ENCODE measurements at places on chromosomes 16 and 17.

DNA sequence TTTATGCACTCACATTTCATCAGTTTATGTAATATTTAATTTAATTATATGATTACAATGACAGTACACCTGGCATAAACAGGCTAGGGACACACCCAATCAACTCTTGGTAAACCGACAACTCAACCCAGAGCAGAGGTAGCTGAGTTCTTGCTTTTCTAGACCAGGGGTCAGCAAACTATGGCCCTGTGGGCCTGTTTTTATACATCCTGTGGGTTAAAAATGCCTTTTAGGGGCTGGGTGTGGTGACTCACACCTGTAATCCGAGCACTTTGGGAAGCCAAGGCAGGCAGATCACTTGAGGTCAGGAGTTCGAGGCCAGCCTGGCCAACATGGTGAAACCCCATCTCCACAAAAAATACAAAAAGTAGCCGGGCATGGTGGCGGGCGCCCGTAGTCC is 99.2 kb upstream of the TMEM97 start:
- DNase-seq, result no peak

- no peak for DNase-seq
Measured at GRCh38 chr16:51405361-51405760, 254.3 kb upstream of the SALL1 start.

GRCh38 chr17:20210614-20211013 is 201.5 kb downstream of the SPECC1 start:
- DNase-seq, result no peak

DNA sequence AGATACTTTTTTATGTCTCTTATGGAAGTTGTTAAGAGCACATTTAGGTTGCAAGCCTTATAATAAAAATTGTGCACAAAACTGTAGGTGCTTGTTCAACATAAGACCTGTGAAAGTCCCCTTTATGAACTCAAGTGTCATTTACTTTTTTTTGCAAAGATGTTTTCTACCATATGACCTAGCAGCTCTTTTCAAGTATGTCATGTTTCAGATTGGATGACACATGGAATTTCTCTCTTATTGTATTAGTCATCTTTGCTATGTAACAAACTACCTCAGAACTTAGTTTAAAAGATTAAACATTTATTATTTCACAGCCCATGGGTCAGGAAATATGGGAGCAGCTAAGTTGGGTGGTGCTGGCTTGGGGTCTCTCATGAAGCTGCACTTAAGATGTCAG is 57.9 kb downstream of the PHKB start:
- no peak for DNase-seq

DNA sequence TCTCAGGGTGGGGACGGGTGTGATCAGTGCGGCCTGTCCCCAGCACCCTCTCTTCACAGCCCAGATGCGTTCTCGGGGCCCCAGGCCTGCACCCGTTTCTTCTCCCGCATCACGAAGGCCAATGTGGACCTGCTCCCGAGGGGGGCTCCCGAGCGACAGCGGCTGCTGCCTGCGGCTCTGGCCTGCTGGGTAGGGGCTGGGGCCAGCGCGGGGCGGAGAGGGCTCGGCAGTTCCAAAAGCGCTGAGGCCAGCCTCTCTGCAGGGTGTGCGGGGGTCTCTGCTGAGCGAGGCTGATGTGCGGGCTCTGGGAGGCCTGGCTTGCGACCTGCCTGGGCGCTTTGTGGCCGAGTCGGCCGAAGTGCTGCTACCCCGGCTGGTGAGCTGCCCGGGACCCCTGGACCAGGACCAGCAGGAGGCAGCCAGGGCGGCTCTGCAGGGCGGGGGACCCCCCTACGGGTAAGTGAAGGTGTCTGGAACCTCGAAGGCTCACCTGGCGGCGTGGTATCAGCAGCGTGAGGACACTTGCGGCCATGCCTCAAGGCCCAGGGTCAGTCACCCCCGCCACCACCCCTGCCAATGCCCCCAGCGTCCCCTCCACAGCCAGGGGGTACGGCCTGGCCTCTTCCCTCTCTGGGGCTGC is 4.4 kb downstream of the MSLN start:
- DNase-seq, result no peak

GRCh38 chr17:41559548-41559947 is 12.3 kb downstream of the KRT9 start:
- no peak for DNase-seq

GRCh38 chr17:47229535-47230443 is 20.6 kb downstream of the MYL4 start:
- peak; percentile 79 for DNase-seq

GRCh38 chr16:9437115-9437514 is 345.7 kb downstream of the HAPSTR1 start:
- no peak for DNase-seq

- DNase-seq, result no peak
Measured at GRCh38 chr17:11880714-11881113, 116.6 kb downstream of the ZNF18 start.

GRCh38 chr17:63841350-63842172 is 924 bp downstream of the SMARCD2 start:
- DNase-seq, result peak; percentile 39

- no peak for DNase-seq
Measured at GRCh38 chr16:25052530-25052929, 37.4 kb upstream of the ARHGAP17 start.

GRCh38 chr16:56643080-56643778 is 4.8 kb downstream of the MT1A start:
- DNase-seq, result peak; percentile 54

GRCh38 chr17:165939-166338 is 15.5 kb downstream of the DOC2B start:
- DNase-seq, result no peak

DNA sequence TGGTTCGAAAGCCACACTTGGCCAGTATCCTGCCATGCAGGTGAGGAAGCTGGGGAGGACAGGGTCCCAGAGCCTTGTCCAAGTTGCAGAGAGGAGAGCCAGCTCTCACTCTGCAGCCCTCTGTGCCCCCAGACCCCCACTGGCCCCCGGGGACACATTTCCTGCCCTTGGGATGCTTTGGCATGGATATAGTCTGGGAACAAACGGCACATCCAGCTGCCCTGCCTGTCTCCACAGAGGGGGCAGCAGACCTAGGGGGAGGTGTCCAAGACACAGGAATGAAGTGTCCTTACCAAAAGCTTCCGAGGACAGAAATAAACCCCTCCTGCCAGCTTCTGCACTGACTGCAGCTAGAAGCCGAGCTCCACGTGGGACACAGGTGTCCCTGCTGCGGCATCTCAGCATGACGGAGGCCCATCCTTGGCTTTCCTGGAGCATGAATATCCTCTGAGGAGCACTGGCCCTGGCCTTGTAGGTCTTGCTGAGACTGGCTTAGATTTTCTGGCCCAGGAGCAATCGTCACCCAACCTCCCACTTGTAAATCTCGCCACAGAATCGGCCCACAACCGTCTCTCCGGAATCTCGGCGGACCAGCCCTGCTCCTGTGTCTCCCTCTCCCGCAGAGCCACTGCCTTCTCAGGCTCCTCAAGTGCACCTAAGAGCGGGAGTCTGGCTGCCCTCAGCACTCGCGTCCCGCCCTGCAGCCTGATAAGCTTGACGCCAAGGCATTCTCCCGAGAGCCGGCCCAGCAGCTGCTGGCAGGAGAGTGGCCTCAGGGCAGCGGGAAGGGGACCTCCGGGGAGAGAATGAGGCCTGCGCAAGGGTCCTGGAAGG is 1.1 kb upstream of the CAPN15 start:
- no peak for DNase-seq

DNA sequence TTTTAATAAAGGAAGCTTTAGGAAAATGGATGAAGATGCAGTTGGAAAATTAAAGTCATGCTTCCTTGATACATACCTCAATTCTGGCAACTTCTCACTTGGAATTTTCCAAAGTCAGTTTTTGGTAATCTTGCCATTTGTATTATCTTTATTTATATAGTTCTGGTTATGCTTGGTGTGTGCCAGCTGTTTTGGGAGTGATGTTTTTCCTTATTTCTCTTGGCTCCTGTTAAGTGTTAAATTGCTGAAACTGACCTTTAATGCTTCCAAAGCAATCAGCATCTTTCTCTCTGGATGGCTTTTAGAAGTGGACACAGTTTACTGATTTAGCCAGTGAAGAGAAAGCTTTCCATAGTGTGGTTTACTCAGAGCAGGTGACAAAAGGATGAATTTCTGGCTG is 70.1 kb upstream of the HAS3 start:
- no peak for DNase-seq

- DNase-seq, result no peak
Measured at GRCh38 chr16:2095918-2096582, 39.6 kb downstream of the PKD1 start.

DNA sequence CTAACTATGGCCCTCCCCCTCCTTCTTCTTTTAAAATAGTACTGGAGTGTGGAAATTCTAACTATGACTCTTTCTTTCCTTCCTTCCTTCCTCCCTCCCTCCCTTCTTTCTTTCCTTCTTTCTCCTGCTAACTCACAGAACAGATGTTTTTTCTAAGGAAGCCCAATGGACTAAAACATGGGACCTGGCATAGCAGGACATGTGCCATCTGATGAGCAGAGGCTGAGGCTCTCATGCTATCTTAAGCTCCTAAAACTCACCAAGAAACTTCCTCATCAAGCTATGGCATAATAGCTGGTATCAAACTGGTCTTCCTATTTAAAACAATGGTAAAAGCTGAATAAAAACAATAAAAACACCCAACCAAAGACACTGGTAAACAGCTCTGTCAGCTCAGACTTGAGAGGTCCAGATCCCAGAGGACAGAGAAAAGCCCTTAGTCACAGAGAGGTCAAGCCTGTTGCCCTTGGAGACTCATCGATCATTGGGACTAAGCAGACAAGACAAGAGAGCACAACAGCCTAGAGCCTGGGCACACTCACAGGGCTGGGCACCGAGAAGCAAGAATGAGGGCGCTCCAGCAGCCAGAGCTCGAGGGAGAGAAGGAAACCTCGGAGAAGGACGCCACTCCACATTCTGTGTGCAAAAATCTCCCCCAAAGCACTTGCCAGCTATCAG is 27.6 kb downstream of the SLC38A10 start:
- no peak for DNase-seq

GRCh38 chr17:13157656-13158055 is 139.8 kb upstream of the ELAC2 start:
- no peak for DNase-seq

- no peak for DNase-seq
Measured at GRCh38 chr16:86930663-86931373, 352.5 kb downstream of the FOXL1 start.

DNA sequence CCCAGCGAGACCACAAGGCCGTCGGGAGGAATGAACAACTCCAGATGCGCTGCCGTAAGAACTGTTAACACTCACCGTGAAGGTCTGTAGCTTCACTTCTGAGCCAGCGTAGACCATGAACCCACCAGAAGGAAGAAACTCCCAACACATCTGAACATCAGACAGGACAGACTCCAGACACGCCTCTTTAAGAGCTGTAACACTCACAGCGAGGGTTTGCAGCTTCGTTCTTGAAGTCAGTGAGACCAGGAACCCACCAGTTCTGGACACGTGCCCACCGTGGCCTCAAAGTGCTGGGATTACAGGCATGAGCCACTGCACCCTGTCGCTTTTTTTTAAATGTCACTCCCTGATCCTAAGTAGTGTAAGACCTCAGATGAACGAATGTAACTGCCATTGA is 17.3 kb downstream of the KPNA2 start:
- no peak for DNase-seq

GRCh38 chr16:53832896-53833544 is 129.1 kb downstream of the FTO start:
- DNase-seq, result no peak

DNA sequence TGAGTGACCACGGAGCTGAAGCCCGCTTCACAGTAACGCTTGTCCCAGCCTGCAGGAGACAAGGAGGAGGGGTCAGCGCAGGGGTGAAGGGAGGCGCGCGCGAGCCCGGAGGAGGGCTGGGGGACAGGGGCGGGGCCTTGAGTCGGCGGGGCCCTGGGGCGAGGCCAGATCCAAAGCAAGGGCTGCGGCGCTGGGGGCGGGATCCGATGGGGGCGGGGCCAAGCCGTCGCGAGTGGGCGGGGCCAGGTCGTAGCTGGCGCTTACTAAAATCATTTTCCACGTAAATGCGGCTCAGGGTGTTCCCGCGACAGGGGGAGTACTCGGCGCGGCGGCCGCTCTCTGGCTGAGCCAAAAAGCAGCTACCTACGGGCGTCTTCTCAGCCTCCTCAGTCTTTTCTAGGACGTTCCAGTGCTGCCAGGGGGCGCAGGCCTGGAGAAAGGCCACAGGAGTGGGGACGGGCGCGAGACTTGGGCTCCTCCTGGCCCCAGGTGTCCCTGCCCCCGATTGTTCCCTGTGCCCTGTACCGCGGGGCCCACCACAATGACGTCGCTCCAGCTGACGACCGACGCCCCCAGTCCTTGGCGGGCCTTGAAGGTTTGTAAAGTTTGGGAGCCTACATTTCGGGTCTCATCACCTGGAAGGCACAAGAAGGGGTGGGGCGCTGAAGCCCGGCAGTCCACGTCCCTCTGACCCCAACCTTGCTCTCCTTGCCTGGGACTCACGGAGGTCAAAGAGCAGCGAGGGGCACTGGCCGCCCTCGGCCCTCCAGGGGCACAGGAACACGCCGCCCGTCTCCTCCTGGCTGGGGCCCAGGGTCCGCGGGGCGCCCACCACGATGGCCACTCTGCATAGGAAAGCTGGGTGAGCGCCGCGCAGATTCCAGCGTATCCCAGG is 3.9 kb downstream of the ITGA2B start:
- DNase-seq, result peak; percentile 95

GRCh38 chr17:80754846-80755245 is 210.2 kb downstream of the RPTOR start:
- no peak for DNase-seq

- no peak for DNase-seq
Measured at GRCh38 chr16:85335584-85336491, 223.6 kb upstream of the CIBAR2 start.

DNA sequence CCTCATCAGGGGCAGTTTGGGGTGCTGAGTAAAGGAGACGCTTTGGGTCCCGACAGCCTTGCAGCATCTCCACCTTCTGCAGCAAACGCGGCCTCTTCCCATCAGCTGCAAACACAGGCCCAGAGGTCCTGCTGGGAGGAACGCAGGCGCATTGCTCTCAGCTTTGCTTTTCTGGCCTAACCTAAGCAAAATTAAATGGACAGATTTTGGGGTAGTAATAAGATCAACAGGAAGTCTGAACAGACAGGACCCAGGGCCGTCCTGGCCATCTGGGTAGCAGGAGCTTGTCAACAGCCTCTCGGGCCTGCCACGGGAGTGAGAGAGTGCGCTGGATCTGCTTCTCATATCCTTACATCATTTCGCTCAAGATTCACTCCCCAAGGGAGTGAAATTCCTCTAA is 7.2 kb downstream of the NUBP1 start:
- DNase-seq, result no peak

GRCh38 chr17:67442787-67443624 is 65.9 kb downstream of the PITPNC1 start:
- DNase-seq, result no peak
